ENCODE measurements at places on chromosomes 5 and 9.

DNA sequence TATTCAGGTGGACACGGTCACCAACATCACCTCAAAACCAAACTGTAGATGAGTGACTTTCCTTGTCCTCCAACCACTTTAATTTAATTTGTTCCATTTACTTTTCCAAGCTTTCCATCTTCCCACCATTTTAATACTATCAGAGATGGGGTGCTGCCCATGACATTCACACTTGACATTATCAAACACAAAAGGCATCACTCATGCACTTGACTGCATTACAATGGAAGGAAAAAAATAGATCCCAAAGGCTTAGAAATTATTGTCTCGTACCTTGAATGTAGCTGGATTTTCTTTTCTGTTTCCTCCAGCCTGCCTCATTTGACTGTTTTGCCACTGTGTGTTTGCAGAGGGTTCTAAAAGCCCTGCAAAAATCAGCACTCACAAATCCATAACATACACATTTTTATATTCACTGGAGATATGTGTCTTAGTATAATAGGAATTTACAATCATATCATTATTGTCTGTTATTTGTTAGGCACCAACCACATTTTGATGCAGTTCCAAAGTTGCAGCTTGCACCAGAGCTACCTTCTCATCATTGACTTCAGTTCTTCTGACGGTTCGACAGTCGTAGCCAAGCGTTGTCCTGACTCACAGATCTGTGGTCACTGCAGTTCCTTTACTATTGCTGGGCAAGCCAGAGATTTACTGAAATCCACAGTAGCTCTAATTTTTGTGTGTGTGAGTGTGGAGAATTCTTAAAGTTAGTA, 712.3 kb upstream of the WWC1 start:
- no peak for DNase-seq

GRCh38 chr5:108260117-108260857, 121.6 kb downstream of the FBXL17 start:
- peak; percentile 39 for DNase-seq

DNA sequence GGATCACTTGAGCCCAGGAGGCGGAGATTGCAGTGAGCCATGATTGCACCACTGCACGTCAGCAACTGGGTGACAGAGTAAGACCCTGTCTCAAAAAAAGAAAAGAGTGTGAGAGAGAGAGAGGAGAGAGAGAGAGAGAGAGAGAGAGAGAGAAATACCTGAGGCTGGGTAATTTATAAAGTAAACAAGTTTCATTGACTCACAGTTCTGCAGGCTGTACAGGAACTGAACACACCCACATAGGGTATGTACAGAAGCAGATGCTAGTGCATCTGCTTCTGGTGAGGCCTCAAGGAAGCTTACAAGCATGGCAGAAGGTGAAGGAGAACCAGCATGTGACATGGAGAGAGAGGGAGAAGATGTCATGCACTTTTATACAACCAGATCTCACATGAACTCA, 46.4 kb upstream of the CHD1 start:
- DNase-seq: no peak

DNA sequence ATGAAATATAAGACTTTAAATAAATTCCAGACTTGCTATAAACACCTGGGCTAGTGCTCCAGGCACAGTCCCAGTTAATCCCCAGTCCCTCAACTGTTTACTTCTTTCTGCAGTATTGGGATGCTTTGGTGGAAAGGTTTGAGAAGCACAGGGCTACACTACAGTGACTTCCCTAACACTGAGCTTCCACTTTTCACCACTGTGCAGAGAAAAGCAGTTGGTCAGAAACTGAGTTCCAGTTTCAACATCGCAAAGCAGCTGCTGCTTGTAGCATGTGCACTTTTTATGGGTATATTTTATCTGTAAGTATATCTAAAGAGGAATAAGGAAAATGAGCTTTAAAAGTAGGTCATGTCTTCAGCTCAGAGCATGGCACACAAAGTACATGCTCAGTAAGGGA, 339.7 kb downstream of the NTRK2 start:
- DNase-seq: no peak

All from NCI-H187 (cell line).